CD4-positive, alpha-beta T cell treated with Interleukin-2 at 100 ng/mL for 4 hours (primary cell): ENCODE measurements at places on chromosomes 12 and 14.

DNA sequence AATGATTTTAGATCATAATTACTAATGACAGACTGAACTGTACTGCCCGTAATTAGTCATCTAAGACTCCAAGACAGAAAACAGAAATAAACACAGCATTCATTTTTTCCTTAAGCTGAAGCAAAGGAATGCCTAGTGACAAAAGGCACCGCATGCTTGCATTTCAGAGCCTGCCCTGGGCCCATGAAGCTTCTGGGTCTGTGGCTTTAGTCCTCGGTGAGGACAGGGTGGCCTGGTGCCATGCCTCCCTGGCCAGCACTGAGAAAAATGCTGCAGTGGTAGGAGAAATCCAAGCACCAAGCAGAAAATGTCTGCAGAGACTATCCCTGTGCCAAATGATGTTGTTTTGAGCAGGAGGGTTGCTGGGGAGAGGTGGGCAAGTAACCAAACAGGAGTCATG, 171.6 kb downstream of the CALM1 start:
- DNase-seq, result no peak

DNA sequence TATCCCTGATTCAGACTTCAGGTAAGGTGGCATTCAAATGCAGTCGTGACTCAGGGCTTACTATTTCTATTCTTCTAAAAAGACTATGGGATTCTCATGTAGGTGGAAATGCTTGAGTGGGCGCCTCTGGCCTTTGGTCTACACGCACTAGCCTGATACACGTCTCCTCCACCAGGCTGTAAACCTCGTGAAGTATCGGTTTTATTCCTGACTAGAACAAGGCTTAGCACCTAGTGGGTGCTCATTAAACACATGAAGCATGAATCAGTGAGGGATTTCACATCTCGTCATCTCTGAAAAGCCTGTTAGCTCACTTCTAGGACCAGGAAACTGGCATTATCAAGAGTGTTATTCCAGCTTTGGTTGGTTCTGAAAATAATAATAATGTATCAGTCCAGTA, 17.7 kb upstream of the HNF1A start:
- DNase-seq, result no peak

DNA sequence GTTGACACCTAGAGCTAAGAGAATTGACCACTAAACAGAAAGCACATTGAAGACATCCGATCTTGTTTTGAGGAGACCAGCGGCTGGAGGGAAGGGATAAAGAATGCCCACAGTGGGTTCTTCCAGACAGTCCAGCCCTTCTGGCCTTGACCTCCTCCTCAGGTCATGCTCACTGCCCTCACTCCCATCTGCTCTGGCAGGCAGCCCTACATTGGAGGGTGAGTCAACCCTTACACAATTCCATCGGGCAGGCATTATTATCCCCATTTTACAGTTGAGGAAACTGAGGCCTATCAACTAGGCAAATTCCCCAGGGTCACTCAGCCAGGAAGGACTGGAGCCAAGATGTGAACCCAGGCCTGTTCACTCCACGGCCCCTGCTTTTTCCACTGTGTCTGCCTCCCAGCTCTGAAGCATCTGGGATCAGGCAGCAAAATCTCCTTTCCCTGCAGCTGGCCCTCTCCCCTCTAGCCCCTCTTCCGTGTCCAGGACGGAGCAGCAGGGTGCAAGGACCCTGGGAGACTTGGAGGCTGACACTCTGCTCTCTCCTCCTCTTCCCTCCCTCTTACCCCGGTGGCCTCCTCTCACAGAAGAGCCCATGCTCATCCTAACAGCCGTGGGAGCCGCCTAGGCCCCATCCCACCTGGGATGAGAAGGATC, 5.3 kb downstream of the SCNN1A start:
- no peak for DNase-seq

- DNase-seq, result no peak
Measured at GRCh38 chr12:29921307-29921706, 137.6 kb upstream of the TMTC1 start.

- peak; percentile 84 for DNase-seq
Measured at GRCh38 chr14:75654127-75654732, 6.4 kb downstream of the ERG28 start.

DNA sequence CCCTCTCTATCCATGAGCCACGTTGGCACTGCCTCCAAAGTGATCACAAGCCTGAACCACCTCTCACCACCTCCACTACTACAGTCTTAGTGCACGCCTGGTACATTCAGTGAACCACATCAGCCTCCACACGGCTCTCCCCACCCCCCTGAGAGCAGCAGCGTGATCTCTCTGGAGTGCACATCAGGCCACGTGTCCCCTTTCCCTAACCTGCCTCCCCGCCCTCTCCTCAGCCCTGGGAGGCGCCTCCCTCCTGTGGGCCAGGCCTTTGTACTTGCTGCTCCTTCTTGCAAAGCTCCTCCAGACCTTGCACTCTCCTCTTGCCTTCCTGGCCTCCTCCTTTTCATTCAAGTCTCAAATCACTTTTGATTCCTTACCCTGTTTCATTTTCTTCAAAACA, 49.8 kb downstream of the SLC6A12 start:
- no peak for DNase-seq

- no peak for DNase-seq
Measured at GRCh38 chr12:82203086-82203485, 155.1 kb downstream of the CCDC59 start.

- DNase-seq, result peak; percentile 57
Measured at GRCh38 chr12:38328306-38328895, 11.8 kb downstream of the ALG10B start.

GRCh38 chr12:90174198-90174510, 465.5 kb upstream of the ATP2B1 start:
- DNase-seq, result no peak

GRCh38 chr12:100706033-100706432, 88.5 kb upstream of the ANO4 start:
- no peak for DNase-seq

GRCh38 chr12:9064201-9064814, 51.4 kb downstream of the A2M start:
- DNase-seq, result peak; percentile 51

DNA sequence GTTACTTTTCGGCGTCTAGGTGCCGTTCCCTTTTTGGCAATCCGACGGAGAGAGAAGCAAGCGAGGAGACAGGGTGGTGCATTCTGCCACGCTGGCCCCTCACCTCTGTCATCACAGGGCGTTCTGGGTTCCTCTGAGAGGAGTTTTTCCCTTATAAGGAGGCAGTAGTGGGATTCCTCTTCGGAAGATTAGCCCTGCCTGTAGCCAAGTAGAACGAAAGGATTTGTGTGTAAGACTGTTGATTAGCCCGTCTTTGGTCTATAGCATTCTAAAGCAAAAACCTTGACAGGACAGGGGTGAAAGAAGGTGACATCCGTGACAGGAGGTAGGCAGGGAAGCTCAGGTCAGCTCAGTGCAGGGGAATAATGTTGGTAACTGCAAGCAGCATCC, 9.1 kb upstream of the NEMF start:
- DNase-seq, result peak; percentile 71

GRCh38 chr12:96986883-96987523, 79.9 kb downstream of the NEDD1 start:
- DNase-seq, result peak; percentile 15

- no peak for DNase-seq
Measured at GRCh38 chr14:70144046-70144445, 44.7 kb downstream of the SLC8A3 start.
